RWPE2 (cell line): ENCODE measurements at places on chromosomes 5 and 9.

DNA sequence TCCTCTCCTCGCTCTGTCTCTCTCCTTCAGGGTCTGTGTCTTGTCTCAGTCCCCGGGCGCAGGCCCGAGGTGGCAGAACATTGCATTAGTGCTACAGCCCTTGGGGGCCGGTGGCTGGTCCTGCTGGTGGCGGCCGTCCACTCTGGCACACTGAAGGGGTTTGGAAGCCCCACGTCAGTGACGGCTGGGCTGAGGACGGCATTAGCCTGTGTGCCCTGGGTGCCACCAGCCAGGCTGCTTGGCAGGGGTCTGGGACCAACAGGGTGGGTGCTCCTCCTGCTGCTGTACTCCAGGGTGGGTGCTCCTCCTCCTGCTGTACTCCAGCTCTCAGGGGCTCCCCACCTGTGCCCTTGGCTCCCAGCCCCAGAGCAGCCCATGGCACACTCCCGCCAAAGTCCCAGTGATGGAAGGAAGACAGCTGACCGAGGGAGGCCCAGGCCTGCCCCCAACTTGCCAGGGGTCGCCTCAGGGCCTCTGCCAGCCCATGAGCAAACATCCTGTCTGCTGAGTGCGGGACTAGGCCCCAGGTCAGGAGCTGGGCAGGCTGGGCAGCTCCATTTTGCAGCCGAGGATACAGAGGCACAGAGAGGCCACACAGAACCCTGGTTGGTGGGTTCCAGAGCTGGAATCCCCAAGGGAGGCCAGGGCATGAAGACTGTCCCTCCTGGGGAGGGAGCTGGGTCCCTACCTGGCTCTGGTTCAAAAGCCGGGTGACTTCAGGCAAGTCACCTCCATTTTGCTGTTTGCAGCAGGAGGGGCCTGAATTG, 27.3 kb downstream of the SARDH start:
- peak; percentile 58 for DNase-seq

- peak; percentile 85 for DNase-seq
These were observed 71.9 kb downstream of the MAP1B start for GRCh38 chr5:72179028-72179815.

DNA sequence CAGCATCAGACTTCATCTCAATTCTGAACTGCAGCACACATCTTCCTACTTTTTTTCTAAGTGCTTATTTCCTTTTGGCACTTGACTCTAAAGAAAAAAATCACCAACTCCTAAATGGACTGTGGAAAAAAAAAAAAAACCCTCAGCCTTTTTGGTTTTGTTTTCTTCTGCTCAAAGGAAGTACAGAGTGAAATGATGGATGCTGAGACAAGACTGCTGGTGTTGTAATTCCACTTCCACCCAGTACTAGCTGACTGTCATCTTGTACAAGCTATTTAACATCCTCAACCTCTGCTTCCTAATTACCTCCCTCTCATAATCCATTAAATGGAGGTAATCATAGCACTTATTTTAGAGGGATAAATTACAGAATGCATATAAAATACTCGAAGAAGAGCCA, 171.5 kb upstream of the GNA14 start:
- no peak for DNase-seq

- DNase-seq: no peak
These were observed 1.3 kb downstream of the ARSB start for GRCh38 chr5:78983601-78984438.

- DNase-seq: peak; percentile 94
These were observed 11.5 kb downstream of the SMIM3 start for GRCh38 chr5:150789943-150790611.

DNA sequence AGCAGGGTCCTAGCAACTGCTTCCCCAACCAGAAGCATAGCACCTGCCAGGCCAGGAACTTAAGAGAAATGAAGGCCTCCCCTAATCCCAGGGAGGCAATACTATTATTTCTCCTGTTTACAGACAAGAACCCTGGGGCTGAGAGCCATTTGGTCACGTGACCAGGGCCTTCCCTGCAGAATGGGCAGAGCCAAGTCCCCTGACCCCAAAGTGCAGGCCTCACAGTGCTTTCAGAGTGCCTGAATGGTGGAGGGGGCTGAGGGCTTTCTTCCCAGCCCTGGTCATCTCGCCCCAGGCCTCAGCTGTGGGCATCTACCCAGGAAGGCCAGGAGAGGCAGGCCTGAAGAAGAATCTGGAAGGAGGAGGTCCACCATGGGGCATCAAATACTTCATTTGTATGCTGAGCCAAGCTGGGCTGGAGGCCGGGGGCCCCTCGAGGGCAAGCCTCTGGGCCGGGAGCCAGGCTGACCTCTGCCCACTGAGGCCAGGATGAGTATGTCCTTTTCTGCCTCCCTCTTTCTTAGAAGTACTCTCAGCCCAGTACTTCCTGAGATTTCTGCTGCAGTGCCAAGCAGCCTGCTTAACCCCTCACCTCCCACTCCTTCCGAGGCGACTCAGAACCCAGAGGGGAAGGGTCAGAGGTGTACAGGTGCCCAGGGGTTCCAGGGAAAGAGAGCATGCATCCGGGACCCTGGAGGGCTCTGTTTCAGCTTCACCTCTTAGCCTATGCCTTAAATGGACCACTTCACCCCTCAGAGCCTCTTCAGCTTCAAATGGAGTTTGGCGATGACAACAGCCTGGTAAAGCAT, 18.9 kb upstream of the DUSP1 start:
- no peak for DNase-seq

DNA sequence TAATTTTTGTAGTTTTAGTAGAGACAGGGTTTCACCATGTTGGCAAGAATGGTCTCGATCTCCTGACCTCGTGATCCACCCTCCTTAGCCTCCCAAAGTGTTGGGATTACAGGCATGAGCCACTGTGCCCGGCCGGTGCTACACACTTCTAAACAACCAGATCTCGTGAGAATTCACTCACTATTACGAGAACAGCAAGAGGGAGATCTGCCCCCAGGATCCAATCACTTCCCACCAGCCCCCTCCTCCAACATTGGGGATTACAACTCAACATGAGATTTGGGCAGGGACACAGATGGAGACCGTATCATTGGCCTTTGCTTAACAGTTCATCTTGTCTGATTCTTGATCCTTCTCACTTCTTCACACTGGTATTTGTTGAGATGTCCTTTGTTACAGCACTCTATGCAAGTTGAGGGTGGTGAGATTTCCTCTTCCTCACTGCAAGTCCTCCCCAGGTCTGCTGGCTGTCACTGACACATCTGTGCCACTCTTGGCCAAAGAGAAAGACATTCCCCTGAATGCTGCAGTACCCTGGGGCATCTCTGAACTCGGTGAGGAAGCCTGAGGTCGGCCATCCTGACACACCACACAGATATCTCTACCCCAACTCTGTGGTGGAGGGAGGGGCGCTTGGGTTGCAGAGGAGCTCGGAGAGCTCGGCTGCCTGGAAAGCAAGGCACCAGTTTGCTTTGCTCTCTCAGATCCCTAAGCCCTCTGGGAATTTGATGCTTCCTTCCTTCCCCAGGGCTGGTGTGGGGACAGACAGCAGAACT, 4.2 kb upstream of the SUB1 start:
- no peak for DNase-seq

GRCh38 chr5:176899946-176900779, 1.0 kb upstream of the HK3 start:
- DNase-seq: no peak

DNA sequence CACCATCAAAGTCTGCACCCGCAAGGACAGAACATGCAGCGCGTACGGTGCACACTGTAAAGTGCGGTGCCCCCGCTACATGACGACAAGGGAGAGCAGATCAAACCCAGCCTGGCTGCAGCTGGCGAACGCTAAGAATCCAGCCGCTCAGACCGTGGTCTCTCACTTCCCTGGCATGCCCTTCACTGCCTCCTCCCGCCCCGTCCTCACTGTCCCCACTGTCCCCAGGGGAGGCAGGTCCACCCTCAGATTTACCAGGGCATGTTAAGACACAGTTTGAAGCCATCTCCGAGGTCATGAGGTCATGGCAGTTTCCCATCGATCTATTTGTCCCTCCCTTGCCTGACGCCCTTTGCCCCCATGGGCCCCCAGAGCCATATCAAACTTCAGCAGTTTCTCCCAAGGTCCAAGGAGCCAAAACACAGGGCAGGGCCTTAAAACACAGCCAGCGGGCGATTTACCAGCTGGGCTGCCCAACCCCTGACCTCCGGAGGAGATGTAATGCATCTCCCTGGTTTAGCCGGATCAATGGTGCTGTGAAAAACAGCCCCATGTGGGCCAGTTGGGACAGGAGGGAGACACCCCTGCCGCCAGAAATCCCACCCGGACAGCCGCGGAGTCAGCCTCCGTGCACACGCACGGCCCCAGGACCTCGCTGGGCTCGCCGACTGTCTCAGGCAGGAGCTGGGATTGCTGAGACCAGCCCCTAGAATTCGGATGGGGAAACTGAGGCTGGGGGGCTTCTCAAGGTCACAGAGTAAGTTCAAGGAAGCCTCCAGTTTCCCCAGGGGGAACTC, 52.3 kb upstream of the FUBP3 start:
- DNase-seq: no peak

GRCh38 chr9:112757282-112757883, 6.8 kb downstream of the SNX30 start:
- DNase-seq: no peak

DNA sequence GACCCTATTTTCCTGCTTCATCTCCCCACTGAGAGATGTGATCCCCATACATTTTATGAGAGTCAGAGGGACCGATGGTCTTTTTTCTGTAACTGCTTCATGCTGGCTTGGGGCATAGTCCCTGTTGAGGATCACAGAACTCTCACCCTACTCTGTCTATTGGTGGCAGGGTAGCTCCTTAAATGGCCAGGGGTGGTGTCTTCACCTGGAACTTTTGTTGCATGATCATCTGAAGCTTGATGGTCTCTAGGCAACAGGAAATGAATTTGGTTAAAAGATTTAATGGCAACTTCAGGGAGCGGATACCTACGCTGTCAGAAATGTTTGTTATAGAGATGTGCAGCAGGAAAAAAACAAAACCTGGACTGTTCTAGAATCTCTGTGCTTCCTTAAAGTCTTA, 87.0 kb upstream of the GLIS3 start:
- no peak for DNase-seq

- DNase-seq: no peak
These were observed 157.2 kb upstream of the RETREG1 start for GRCh38 chr5:16773991-16774390.

GRCh38 chr5:114377946-114378345, 16.1 kb downstream of the KCNN2 start:
- no peak for DNase-seq

- DNase-seq: no peak
These were observed 37.4 kb upstream of the ZNF608 start for GRCh38 chr5:124783794-124784193.

DNA sequence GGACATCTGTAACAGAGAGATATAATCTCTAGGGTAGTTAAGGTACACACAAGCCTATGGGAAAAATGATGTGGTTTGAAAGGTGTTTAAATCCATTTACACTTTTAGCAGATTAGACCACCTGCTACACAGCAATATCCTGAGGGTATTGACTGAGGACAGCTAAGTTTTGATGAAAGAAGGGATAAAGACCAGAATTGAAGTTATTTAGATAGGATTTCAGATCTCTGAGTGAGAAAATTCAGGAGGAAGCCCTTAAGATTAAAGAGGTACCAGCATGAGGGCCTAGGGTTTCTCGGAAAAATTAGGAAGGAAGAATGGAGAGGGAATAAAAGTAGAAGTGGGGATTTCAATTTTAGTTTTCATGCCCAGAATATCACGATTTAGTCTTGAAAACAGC, 267.3 kb downstream of the COX7C start:
- DNase-seq: no peak

GRCh38 chr9:109652971-109653370, 127.0 kb upstream of the PALM2AKAP2 start:
- DNase-seq: no peak

GRCh38 chr5:11038772-11039171, 277.7 kb upstream of the DAP start:
- DNase-seq: no peak
